ENCODE measurements at places on chromosomes 7 and 10.

DNA sequence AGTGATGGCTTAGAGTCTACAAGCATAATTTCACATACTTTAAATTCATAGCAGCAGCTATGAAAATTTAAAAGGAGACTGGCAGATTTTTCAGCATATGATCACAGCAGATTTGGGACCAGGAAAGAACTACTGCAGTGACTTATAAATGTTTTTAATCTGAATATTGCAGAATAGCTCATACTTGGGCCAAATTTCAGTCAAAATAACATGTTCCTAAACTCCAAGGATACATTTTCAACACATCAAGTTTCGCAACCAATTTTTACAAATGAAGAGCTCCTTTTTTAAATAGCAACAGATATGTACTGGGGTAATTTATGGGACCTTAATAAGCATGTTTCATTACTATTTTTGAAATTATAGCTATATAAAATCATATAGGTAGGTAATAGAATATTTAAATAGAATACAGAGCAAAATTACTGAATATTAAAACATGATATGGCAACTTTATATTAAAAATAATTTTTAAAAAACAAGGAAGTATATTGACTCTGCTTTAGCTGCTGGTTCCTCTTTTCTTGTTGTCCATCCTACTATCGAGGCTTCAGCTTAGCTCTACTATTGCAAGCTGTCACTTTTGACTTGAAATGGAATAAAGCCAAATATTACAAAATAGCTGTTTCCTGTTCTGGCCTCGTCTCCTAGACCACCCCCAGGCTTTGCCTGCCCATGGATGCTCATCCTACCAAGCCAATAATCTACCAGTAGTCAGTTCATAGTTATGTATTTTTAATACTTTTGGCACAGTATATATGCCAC, 123.1 kb downstream of the NRBF2 start:
- no peak for DNase-seq

- peak; percentile 43 for DNase-seq
Measured at GRCh38 chr10:16891375-16892313, 74.4 kb upstream of the RSU1 start.

DNA sequence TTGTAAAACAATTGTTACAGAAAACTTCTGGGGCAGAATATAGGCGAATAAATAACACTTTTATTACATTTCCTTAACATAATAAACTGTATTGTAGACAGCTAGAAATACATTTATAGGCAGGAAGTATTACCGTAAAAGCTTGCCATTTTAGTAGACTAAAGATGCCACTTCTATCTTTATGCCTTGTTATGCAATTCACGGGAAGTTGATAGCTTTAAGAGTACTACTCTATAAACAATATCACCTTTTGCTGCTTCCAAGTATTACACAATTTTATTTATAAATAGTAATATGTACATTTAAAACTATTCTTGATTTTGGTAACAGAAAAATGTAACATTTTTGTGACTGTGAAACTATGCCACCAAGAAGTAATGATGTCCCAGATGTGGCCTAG, 37.9 kb downstream of the PALS2 start:
- no peak for DNase-seq

- no peak for DNase-seq
Measured at GRCh38 chr10:67151471-67151870, 225.6 kb downstream of the LRRTM3 start.

DNA sequence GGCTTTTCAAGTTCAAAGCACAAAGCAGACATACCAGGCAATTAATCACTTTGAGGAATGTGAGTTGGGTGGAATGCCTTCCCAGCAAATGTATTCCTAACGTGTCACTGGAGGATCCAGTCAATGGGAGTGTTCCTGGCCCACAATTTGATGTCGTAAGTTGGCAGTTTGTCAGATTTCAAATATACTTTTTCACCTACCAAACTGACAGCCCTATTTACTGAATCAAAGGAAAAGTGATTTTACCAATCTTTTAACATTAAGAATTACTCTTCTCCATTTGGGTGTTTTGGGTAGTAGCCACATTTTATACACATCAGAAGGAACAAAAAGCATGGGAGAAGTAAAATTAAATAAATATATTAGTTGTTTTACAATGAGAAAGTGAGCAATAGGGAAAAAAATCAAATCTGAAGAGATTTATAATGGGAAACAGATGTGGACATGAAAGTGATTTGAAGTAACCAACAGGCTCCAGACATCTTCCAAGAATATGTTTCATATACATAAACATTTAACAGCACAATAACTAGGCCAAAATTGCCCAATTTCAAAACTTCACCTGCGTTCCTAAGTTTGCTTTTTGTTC, 222.9 kb downstream of the MTERF1 start:
- DNase-seq = no peak

DNA sequence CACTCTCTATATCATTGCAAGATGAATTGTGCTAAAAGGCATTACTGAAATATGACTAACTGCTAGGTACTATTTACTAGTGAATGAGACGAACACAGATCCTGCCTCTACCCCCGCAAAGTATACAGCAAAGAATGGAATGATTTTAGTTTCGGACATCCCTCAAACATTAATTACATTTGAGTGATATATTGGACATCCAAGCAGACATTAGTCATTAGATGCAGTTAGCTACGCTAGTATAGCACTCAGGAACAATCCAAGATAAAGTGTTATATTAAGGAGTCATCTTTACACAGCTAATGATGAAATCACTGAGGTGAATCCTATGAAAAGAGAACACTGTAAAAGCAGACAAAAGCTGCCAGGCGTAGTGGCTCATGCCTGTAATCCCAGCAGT, 7.3 kb upstream of the TAF3 start:
- DNase-seq = no peak

GRCh38 chr7:1324028-1324900, 91.6 kb downstream of the UNCX start:
- DNase-seq = no peak

DNA sequence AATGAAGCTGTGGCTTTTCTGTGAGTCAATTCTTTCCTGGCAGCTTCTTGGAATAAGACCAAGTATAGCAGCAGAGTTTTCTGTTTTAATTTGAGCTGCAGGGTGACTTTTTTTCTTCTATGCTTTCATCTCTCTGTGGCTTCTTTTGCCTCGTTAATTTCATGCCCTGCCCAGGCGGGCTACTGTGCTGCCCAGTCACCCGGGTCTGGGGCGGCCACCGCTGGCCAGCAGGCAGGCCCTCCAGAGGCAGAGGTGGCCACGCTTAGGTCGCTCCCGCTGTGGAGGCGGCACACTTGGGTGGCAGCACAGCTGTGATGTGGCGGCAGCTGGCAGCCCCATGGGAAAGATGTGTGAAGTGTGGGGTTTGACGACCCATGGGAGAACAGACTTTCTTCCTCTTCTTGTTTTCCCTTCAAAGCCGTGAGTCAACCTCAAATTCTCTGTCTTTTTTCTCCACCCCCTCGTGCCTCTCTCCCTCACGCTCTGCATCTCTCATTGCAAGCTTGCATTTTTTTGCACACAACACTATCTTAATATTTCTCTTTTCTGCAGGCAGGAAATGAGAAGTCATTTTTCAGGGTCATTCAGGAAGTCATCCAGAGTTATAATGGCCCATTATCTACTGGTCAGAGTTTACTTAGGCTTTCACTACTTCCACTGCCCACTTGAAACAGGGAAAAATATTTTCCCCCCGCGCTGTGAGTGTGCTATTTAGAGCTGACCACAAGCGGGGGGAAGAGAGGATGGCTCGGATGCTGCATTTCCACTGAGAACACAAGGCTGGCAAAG, 67.8 kb downstream of the EGFR start:
- no peak for DNase-seq

DNA sequence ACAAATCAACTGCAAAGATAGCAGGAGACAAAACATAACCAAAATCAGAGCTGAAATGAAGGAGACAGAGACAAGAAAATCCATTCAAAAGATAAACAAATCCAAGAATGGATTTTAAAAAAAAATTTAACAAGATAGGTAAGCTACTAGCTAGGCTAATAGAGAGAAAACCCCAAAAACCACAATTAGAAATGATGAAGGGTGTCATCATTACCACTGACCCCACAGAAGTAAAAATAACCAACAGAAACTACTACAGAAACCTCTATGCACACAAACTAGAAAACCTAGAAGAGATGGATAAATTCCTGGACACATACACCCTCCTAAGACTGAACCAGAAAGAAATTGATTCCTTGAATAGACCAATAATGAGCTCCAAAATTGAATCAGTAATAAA, 117.6 kb downstream of the DNAJC1 start:
- no peak for DNase-seq

DNA sequence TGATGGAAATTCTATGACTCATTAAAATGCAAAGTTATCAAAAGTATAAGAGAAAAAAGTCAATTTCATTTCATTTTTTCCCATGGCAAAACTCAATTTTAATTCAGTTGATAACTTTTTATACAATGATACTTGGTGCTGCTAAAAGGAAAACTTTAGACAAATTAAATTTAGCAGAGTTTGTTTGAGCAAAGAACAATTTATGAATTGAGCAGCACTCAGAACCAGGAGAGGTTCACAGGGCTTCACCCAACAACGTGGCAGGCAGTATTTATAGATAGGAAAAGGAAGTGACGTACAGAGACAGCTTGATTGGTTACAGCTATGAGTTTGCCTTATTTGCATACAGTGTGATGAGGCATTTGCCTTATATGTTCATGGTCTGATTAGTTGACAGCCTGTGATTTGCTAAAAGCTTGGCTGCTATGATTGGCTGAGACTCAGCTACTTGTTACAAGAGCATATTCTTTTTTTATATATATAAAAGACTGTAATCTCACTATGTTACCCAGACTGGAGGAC, 157.2 kb upstream of the CELF2 start:
- no peak for DNase-seq

GRCh38 chr7:152664636-152665035, 11.3 kb downstream of the XRCC2 start:
- DNase-seq = no peak

DNA sequence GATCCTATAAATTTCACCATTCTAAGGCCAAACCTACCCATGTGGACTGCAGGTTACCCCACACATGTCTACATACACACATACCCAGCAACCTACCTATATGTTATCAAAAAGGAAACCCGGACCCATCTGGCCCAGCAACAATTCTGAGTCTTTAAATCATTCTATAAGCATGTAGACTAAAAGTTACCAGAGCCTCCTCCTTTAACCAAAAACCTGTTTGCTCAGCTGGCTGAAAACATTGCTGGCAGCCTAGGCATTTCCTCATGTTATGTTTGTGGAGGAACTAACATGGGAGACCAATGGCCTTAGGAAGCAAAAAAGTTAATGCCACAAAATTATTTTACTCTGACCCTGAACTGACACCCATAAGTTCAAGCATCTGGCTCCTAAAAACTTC, 5.3 kb upstream of the ADCK2 start:
- no peak for DNase-seq

Data from activated T-cell treated with anti-CD3 and anti-CD28 coated beads, Interleukin-2, amount 50 U/mL, for 72 hours (primary cell).